ENCODE measurements at places on chromosomes 12 and 14.

GRCh38 chr12:118064608-118065007 is 3.6 kb upstream of the WSB2 start:
- no peak for DNase-seq

- DNase-seq, result no peak
Measured at GRCh38 chr12:52233462-52234207, 592 bp downstream of the KRT7 start.

DNA sequence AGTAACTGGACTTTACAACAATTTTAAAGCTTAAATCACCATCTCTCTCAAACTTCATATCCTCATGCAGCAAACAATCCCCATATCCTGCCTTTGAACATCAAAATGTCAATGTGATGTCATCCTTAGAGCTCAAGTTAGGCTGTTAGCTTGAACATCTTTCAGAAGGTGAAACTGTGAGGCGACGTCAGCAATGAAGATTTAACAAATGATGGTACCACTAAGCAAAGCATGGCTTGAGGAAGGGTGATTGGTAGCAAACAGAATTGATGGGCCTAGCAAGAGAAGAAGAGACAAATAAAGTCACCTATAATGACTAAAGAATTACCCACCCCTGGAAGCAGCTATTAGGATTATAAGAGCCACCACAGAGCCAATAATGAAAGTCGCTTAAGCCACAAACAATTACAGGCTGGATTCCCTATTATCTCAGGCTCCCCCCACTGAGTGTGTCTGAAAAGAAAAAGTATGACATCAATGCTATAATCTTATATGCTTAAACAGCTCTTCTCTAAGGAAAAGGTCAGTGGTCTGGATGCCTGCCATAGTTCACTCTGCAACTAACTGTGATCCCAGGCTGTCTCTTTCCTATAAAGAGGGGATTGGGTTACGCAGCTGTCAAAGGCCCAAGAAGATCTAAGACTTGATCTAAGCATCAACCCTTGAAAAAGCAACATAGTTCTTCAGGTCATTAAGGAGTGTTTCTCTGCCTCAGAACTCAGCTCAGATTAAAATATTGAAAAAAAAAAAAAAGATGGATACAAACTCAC is 18.1 kb downstream of the EGLN3 start:
- DNase-seq, result peak; percentile 68

DNA sequence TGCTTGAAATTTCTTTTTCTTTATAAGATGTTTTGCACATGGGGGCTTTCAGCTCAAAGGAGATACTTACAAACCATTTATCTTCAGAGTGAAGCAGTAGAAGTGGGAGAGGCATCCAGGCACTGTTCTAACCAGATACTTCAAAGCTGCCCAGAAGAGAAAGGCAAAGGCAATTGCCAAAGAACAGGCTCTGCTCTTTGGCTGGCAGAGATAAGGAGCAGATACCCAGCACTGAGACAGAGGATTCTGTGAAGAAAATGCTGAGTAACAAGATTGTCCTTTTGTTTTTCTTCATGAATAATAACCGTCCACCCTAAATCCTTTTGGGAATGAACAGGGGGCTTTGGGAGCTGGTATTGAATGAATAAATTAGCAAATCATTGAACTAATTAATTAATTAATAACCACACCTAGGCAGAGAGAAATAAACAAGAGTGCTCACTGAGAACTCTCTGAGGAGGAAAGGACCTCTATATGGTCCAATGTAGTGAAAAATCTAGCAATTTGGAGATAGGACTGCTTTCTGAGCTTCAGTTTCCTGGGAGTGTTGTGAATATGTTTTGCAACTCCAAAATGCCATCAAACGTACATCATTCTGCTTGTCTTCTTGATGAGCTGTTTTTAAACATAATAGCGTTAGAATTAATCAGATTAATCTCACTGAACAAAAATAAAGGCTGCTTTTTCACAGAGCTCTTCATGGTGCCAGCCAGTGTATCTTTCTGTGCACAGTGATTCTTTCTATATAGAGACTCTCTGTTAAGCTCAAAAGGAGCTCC is 192.8 kb upstream of the AMIGO2 start:
- no peak for DNase-seq

- no peak for DNase-seq
Measured at GRCh38 chr12:99146185-99146584, 501.1 kb downstream of the APAF1 start.

GRCh38 chr14:21612324-21612723 is 22.4 kb downstream of the OR10G2 start:
- no peak for DNase-seq

GRCh38 chr14:34219661-34220377 is 242.2 kb downstream of the SPTSSA start:
- no peak for DNase-seq

DNA sequence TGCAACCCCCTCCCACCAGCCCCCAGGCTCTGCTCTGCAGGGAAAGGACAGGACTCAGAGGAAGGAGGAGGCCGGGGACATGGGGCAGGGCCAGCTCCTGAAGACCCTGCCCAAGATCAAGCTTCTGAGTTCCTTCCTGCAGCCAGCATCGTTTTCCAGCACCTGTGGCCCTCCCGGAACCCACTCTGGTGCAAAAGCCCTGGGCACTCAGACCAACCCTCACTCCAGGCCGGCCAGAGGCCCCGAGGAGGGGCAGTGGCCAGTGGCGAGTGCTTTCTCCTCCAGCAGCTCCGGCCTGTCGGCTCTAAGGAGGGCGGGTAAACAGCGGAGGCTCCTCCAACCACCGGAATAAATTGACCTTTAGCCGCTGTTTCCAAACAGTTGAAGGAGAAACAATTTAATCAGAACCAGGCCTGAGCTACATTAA is 10.8 kb downstream of the TMEM179 start:
- no peak for DNase-seq

- DNase-seq, result no peak
Measured at GRCh38 chr14:64800000-64800399, 79.7 kb downstream of the SPTB start.

All from SHP77 treated with DMSO at 0.1 percent for 48 hours (cell line).